ENCODE measurements at places on chromosomes 13 and 19.

GRCh38 chr13:99385161-99385560 lies 78.0 kb upstream of the GPR183 start:
- DNase-seq: no peak

DNA sequence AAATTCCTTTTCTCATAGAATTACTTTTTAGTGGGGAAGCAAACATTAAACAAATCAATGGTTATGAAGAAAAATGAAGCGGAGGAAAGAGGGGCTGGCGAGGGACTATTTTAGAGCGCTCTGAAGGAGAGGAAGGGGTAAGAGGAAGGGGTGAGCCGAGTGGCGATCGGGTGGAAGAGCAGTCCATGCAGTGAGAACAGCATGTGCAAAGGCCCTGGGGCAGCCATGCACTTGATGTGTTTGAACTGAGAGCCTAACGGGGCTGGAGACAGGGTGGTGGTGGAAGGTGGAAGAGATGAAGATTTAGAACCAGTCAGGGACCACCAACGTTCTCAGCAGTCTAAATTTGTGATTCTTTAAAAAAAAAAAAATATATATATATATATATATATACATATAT lies 14.4 kb upstream of the NOP53 start:
- no peak for DNase-seq

DNA sequence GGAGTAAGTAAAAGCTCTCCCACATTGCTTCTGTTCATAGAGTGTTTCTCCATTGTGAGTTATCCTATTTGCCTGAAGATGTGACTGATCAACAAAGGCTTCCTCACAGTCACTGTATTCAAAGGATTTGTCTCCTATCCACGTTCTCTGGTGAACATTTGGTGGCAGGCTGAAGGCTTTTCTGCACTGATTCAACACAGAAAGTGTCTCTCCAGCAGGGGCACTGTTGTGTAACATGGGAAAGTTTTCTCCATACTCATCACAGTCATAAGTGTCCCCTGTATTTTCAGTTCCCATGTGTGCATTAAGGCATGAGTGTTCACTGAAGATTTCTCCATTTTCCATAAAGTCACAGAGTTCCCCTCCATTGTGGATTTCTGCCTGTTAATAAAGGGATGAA lies 17.6 kb downstream of the ZNF121 start:
- DNase-seq: no peak

GRCh38 chr19:34974646-34975045 lies 10.6 kb upstream of the ZNF792 start:
- no peak for DNase-seq

- DNase-seq: no peak
These were observed 24.0 kb downstream of the ALG5 start for GRCh38 chr13:36975172-36975571.

- DNase-seq: no peak
These were observed 3.0 kb upstream of the PRKD2 start for GRCh38 chr19:46719629-46720502.
